EL (cell line): ENCODE measurements at places on chromosomes 6 and 20.

DNA sequence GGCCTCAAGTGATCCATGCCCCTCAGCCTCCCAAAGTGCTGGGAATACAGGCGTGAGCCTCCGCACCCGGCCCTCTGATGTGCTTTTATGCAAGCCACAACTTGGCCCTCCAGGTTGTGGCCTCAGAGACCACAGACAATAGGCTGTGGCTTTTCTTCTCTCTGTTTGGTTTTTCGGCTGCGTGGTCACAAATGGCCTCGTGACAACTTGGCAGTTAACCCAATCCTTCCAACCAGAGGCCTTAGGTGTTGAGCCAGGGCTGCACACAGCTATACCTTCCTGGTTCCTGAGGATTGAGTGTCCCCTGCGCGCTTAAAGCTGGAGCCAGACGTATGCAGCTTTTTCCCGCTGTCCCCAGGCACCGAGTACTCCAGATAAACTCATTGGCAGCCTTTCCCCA lies 6.3 kb upstream of the TGM3 start:
- DNase-seq: no peak

- DNase-seq: no peak
Measured at GRCh38 chr6:113486199-113486598, 370.9 kb upstream of the MARCKS start.

DNA sequence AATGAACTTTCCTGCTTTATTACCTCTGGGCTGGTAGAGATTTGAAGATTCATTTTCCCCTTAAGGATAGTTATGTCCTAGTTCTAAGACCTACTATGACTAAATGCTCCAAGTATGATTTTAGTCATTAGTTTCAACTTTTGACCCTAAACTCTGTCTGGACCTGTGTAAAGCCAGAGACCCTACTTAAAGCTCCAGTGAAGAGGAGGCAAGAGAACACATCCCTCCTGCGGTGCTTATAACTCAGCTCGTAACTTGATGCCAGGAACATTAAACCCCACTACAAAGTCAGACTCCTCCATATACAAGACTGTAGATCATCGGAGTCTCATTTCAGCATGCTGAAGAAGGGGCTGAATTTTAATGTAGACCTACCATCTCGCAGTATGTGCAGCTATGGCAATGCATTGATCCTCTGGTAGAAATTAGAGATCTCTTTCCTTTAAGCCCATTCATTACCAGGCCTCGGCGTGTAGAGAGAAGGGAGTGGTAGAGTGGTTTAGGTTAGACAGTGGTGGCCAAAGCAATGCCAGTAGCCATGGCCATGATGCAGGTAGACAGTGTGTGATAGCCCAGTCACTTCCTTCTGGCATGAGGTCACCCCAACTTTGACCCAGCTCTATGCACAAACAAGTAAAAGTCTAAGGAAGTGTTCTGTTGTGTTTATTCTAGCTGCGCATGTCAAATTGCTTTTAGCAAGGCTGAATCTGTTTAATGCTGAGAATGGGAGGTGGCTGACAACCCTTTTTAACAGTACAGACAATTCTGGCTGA lies 34.8 kb upstream of the MYB start:
- peak; percentile 80 for DNase-seq

DNA sequence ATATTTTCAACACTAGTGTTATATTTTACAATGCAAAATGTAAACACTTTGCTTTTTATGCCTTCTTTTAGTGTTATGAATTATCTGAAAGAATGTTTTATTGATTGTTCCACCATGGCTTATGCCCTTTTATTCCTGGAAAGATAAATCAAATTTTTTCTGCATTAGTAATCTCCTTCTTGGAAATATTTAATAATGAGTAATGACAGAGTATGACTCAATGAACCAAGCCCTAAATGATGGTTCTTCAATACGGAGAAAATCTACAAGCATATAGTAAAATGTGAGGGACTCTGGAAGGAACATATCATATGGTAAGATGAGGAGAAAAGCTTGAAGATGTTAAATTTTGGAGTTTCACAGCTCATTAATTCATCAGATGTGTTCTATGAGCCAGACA lies 929.6 kb downstream of the C6orf118 start:
- no peak for DNase-seq

DNA sequence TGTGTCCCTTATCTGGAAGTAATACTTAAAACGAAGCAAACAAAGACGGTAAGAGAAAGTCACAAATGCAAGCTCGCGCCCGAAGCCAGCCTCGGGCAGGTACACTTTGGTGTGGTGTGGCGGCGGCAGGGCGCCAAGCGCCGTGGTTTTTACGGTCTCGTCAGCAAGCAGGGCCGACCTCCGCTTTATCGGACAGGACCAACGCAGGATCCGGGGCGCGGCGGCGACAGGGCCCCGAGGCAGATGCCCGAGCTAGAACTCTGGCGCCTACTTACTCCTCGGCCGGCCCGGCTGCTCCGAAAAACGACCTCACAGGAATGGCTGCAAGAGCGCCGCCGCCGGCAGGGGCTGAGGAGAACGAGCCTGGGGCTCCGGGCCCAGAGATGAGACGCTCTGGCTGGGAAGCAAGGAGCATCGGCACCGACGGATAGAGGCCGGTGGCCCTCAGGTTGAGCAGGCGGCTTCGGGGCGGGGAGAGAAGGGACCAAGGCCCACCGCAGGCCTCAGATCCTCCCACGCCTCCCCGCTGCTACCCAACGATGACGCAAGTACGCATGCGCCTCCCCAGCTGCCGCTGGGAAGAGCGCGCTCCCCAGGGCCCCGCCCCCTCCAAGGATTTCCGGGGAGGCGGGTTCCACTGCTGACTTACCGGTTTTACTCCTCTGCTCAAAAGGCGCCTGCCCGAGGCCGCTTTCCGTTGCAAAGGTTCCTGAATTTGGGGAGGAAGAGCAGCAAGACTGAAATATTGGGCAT lies 60.6 kb downstream of the FAM217A start:
- peak; percentile 97 for DNase-seq

- peak; percentile 79 for DNase-seq
Measured at GRCh38 chr6:157760589-157761330, 62.3 kb upstream of the SNX9 start.

- no peak for DNase-seq
Measured at GRCh38 chr6:74755196-74755595, 450.7 kb downstream of the COL12A1 start.

- peak; percentile 40 for DNase-seq
Measured at GRCh38 chr6:5036269-5036668, 32.4 kb upstream of the RPP40 start.

DNA sequence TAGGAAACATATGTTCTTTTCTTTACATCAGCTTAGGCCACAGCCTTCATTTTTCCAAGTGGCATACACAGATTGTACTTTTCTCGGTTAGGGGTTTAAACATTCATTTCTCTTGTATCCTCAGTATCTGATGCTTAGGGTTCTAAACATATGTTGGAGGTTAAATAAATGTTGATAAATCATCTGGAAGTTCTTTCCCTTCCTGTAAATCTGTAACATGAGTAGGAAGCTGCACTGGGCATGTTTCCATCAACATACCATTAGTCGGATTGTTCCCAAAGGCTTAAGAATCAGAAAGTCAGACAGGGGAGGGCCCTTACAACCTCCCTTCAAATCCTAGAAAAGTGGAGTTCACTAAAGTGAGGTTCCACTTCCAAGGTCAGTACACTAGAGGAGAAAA lies 54.8 kb upstream of the BCLAF1 start:
- peak; percentile 32 for DNase-seq

DNA sequence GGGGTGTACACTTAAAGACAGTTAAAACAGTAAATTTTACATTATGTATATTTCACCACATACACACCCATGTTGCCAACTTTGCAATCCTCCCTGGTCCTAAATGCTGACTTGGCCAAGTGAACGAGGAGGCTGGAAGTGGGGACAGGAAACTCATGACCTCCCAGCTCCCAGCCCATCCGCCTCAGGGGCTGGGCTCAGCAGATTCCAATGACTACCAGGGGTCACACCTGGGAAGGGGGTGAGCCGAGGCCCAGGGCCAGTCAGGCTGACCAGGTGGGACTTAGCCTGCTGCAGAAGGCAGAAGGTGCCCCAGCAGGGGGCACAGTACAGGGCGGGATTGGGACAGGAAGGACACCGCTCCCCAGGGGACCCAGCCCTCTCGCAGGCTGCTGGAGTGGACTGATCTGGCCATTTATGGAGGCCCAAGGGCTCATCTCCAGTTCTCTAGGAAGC lies 2.4 kb downstream of the SIGLEC1 start:
- DNase-seq: no peak
